ENCODE measurements at places on chromosomes 5 and 9.

- peak; percentile 91 for DNase-seq
Observed at GRCh38 chr9:136840877-136841645, 1.2 kb upstream of the AJM1 start.

DNA sequence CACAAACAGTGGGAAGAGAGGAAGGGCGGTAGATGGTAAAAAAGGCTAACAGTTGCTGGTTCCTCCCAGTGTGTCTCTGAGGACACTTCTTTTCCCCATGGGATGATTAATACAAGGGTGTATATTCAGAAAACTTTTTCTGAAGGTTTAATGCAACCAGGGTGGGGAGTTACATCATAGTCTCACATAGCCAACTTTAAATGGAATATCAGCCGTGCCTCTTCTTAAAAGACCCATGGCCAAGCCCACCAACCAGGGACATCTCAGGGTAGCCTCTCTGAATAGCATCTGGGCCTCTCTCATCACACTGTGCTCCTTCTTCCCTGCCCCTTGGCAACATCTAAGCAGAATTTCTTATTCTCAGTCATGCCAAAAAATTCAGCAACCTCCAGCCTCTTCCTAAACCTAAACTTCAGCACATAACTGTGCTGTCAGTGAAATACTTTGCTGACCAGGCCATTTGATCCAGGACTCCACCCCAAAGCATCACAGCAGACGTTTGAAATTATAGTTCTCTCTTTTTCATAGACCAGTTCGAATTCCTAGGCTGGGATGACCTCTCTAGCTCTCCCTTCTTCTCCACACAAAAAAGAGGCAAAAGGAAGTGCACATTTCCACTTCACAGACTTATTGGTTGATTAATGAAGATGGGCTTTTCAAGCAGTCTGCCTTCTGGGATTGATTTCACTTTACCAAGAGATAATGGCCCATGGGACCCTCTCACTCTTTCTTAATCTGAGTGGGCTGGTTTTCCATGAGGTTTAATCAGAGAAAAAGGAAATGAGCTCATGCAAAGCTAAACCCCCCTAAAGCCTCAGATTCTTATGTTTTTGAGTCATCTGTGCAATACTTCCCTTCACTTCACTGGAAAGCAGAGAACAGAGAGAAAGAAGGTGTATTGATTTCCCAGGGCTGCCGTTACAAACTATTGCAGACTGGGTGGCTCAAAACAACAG lies 85.1 kb upstream of the RAI14 start:
- DNase-seq = no peak

- DNase-seq = no peak
Observed at GRCh38 chr9:72743836-72744235, 209.0 kb downstream of the ALDH1A1 start.

DNA sequence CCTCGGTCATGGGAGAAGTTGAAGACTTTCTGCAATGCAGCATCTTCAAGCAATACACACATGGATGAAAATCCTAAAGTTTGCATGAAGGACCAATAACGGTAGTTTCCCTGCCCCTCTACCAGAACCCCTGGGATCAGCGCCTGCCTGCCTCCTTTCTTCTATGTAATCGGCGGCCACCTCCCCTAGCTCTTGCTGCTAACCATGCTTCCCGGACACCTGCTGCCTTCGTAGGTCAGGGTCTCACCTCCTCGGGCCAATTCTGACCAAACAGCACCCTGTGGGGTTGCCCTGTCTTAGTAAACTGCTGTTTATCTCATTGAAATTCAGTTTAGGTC lies 388 bp upstream of the MED10 start:
- DNase-seq = peak; percentile 77

DNA sequence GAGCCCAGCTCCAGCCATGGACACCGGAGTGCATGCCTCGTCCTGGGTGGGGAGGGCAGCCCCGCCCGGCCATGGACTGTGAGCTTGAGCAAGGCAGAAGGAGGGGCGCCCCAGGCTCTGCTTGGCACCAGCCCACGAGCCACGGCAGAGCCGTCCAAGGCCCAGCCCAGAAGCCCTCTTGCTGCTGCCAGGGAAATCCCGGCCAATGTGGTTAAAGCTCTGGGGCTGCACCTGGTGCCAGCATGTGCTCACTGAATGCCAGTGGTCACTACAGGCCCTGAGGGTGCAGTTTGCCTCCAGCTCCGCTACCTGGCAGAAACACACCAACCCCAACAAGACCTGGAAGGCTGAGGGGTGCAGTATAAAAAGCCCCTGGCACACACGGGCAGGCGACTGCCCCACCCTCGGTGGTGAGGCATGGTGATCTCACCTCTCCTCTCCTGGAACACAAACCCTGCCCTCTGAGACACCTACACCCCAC lies 11.8 kb downstream of the BRD3 start:
- DNase-seq = no peak

- DNase-seq = no peak
Observed at GRCh38 chr5:153080940-153081339, 409.5 kb upstream of the GRIA1 start.

GRCh38 chr5:154892369-154892771 lies 33.9 kb downstream of the CNOT8 start:
- DNase-seq = no peak

GRCh38 chr5:52880541-52880940 lies 92.8 kb downstream of the ITGA1 start:
- DNase-seq = no peak

DNA sequence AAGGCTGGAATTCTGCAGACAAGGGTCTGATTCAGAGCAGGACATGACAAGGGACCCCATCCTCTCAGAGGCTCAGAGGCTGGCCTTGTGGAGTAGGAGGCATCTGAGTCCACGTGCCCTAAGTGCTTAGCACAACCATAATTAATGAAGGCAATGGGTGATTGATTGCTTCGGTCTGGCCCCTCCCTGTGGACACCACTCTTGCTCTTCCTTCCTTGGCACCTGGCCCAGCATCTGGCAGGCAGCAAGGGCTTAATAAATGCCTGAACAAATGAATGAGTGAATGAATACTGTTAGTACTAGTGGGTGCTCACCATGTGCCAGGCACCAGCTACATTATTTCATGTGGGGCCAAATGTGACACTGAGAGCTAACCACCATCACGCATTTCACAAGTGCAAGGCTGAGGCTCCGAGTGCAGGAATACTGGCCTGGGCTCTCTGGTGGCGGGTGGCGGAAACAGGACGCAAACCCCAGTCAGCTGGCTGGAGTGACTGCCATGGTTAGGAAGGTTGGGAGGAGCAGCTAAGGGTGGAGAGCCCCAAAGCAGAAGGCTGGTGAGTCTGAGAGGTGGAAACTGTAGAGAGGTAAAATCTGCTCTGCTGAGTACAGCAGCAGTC lies 53.6 kb downstream of the ASS1 start:
- no peak for DNase-seq

- no peak for DNase-seq
Observed at GRCh38 chr5:124504081-124504916, 242.1 kb downstream of the ZNF608 start.

GRCh38 chr9:105864248-105864898 lies 170.0 kb downstream of the TMEM38B start:
- DNase-seq = no peak

DNA sequence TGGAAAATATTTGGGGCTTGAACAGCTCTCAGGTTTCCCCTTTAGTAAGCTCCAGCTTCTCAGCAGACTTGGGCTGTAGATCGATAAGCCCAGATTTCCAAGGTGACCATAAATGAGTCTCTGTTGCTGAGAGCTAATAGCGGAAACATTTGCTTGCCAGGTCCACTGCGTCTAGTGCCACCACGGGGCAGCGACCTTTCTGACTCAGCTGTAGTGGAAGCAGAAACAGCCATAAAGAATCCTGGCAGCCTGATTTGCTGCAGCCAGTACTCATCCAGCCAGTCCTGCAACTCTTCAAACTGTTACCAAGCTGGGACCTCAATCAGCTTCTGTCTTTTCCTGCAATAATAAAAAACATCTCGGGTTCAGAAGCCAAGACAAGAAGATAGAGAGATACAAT lies 241.7 kb downstream of the DOCK8 start:
- DNase-seq = no peak

GRCh38 chr9:73269430-73270101 lies 117.9 kb downstream of the ANXA1 start:
- no peak for DNase-seq

- DNase-seq = no peak
Observed at GRCh38 chr9:136798708-136799078, 2.6 kb downstream of the CCDC183 start.

GRCh38 chr9:128546504-128546903 lies 5.9 kb upstream of the SPTAN1 start:
- no peak for DNase-seq

DNA sequence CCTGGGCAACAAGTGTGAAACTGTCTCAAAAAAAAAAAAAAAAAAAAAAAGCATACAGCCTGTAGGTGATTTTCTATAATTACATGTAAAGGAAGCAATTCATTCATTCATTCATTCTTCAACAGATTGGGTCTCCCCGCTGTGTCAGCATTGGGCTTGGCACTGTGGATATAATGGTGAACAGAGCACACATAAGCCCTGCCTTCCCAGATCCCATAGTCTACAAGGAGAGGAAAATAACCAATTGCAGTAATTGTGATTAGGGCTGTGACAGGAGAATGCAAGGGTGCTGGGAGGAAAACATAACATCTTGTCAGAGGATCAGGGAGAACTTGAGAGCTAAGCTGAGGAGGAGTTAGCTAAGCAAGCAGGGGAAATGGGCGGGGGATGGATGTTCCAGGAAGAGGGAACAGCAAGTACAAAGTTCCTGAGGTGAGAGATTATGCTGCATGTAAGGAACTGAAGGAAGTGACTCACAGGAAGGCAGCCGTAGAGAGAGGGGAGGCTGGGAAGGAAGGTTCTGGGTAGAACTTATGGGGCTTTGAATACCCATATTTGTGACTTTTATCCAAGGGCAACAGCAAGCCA lies 24.0 kb upstream of the KLF9 start:
- DNase-seq = no peak

GRCh38 chr5:133995883-133996563 lies 8.8 kb downstream of the VDAC1 start:
- no peak for DNase-seq

DNA sequence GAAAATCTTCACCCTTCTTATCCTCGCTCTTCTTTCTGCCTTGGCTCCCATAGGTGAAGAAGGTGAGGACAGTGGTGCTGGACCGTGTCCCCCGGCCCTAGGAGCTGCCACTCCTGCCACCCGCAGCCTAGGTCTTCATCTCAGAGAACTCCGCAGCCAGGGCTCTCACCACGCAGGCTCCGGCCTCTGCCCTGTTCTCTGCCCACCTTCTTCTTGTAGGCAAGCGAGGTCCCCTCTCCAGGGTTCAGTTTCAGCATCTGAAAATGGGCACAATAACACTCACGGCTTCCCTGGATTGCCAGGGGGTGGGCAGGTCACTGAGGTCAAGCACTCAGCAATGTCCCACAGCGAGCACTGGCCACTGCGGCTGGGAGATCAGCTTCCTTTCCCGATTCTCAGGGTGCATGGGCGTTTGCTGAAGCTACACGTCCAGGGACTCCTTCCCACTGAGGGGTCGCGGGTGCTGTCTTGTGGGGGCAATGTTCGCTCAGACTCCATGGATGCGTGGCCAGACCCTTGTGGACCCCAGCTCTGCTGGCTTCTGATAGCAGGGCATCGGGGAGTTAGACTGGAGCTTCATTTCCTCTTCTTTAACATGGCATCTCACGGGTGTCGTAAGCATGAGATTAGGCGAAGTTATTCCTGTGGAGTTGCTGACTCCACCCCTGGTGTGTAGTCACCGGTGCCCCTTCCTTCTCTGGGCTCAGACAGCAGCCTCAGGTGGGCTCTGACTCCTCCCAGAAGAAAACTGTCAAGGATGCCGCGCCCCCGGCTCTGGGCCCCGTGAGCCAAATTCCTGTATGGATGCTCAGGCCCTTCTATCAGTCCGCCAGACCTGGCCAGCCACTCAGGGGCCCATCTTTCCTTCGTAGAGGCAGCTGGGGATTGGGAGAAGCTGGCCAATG lies 145.1 kb upstream of the IRX2 start:
- DNase-seq = no peak

DNA sequence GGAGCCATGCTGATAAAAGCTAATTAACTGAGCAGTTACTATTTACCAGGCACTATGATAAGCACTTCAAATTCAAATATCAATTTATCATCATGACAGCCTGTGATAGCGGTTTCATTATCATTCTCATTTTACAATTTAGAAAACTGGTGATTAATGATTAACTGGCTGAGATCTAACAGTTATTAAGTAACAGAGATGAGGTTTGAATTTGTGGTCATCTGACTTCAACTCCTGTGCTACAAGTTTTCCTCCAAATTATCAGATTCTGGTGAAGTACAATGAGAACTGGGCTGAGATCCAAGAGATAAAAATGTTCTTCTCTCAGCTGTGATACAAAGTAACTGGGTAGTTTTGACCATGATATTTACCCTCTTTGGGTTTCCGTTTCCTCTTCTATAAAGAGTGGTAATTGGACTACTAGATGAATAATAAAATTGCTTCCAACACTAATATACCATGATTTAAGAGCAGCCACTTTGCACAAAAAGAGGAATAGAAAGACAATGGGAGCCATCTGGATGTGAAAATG lies 74.5 kb upstream of the CCNG1 start:
- no peak for DNase-seq

- DNase-seq = no peak
Observed at GRCh38 chr5:58458743-58459145, 1.1 kb downstream of the PLK2 start.

DNA sequence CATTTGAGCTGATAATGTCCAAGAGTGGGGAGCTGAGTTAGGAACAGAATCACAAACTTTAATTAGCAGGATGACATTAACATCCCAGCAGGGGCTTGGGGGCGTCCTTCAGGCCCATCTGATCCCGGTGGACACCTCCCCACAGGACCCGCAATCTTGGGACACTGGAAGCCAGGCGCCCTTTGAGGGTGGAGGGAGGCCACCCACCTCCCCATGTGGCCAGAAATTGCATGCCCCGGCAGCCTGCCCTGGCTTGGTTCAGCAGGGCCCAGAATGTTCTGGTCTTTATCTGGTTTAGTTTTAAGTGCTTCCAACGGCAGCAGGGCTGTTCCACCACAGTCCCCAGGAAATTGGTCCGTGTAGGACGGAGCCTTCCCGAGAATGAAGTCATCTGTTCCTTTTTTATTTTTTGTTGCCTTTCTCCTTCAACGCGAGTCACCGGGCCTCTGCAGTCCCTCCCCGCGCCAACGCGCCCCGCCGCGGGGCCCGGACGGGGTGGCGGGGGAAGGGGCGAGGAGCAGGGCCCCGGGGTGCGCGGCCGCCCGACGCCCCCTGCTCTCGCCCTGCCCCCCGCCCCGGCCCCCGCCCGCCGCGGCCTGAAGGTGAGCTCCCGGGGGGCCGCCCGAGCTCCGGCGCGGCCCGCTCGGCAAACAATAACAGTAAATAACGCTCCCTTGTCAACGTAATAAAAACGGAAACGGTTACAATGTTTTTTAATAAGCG lies 207.9 kb downstream of the C9orf50 start:
- no peak for DNase-seq

GRCh38 chr5:43244823-43245565 lies 53.0 kb downstream of the NIM1K start:
- DNase-seq = no peak

- DNase-seq = no peak
Observed at GRCh38 chr9:124394596-124394995, 20.6 kb downstream of the PSMB7 start.

All from SHP77 (cell line).